ENCODE measurements at places on chromosomes 5 and 9.

DNA sequence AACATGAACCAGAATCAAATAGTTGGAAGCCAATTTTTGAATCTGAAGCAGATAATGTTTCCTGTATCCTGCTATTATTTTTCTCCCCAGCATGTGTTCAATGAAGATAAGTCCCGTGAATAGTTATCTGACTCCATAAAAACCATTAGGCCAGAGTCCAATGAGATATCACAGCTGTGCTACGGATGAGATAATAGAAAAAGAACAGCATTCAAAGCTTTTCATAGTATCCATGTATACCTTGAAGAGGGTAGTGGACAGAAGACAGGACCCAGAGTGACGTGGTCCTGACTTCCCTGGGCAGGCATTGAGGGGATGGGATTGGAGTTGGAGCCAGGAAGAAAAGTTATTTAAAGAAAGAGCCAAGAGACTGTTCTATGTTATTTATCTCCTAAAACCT is 50.7 kb upstream of the C6 start:
- H3K4me1 ChIP-seq = peaks cover 19% of the 10 kb centered on the region
- peak overlapping the region; percentile 62 for H3K27ac ChIP-seq
- H3K4me3 ChIP-seq = no peak overlapping the region
- no peaks in the 10 kb centered on the region for H3K27me3 ChIP-seq
- H3K36me3 ChIP-seq = no peaks in the 10 kb centered on the region

GRCh38 chr5:95620030-95620869 is at the start of gene GPR150:
Gene GPR150, plus strand, starts transcription at chr5:95620087. Its CDS starts 189 bp downstream, at chr5:95620276.
- no peaks in the 10 kb centered on the region for H3K27me3 ChIP-seq
- peak; percentile 46 for DNase-seq
- peak within 1 kb of the TSS; percentile 1 for H3K27ac ChIP-seq
- H3K4me1 ChIP-seq = no peaks in the 10 kb centered on the region
- no peaks in the 10 kb centered on the region for H3K36me3 ChIP-seq

- H3K4me3 ChIP-seq = no peak overlapping the region
- no peaks in the 10 kb centered on the region for H3K4me1 ChIP-seq
- no peak overlapping the region for H3K27ac ChIP-seq
- H3K27me3 ChIP-seq = no peaks in the 10 kb centered on the region
- no peak for DNase-seq
Measured at GRCh38 chr5:59035681-59036080, 452.8 kb downstream of the RAB3C start.

DNA sequence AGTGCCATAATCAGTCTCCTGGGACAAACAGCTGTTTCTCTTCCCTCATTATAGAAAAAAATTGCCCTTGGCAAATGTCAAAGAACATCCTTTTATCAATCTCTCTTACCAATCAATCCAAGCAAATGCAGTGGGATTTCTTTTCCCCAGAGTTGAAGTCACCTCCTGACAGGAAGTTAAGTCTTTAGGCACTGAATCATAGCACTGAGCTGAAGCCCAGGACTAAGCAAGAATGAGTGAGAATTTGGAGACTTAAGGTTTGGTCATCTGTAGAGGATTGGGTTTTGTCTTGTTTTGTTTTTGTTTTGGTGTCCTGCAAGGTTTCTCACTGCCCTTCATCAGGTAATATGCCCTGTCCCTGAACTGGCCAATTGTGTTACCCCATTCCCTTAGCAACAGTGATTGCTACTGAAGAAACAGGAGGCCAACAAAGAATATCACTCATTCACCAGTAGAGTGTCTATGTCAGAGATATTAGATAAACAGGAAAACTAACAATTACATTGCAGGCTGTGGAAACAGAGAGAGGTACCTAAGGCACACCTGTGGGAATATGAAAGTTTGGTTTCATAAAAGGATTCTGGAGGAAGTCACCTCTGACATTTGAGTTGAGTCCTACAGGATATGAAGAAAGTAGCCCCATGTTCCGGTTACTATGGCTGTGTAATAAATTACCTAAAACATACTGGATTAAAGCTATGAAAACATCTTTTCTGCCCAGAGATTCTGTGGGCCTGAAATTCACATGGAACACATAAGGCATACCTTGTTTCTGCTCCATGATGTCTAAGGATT is 4.5 kb upstream of the FXN start:
- H3K27me3 ChIP-seq = no peaks in the 10 kb centered on the region
- no peaks in the 10 kb centered on the region for H3K36me3 ChIP-seq
- no peak overlapping the region for H3K27ac ChIP-seq
- H3K4me3 ChIP-seq = no peak overlapping the region
- H3K4me1 ChIP-seq = no peaks in the 10 kb centered on the region

DNA sequence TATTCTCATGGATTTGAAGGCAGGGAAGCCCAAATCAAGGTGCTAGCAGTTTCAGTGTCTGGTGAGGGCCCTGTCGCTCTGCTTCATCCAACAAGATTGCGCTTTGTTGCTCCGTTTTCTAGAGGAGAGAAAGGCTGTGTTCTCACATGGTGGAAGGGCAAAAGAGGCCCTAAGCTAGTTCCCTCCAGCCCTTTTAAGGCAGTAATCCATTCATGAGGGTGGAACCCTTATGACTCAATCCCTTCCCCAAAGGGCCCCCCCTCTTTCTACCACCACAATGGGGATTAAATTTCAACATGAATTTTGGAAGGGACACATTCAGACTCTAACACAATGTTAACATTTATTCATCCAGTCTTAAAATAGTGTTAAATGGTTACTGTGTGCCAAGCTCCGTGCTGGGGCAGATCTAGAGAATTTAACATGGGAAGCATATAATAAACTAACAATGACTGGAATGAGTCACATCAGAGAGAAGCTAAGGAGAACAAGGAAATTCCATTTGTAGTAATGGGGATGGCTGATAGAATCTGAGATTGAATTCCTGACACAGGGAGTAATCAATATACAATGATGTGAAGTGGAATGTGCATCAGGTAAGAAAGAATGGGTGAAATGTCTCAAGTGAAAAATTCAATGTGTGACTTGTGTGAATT is 382.8 kb upstream of the ZNF608 start:
- no peak for DNase-seq
- no peaks in the 10 kb centered on the region for H3K27me3 ChIP-seq
- no peaks in the 10 kb centered on the region for H3K4me1 ChIP-seq
- no peak overlapping the region for H3K4me3 ChIP-seq
- H3K27ac ChIP-seq = no peak overlapping the region

- no peak overlapping the region for H3K4me3 ChIP-seq
- no peaks in the 10 kb centered on the region for H3K36me3 ChIP-seq
- H3K27ac ChIP-seq = peak overlapping the region; percentile 58
- H3K27me3 ChIP-seq = no peaks in the 10 kb centered on the region
- H3K4me1 ChIP-seq = peaks cover 17% of the 10 kb centered on the region
Measured at GRCh38 chr5:41410307-41410706, 100.1 kb downstream of the PLCXD3 start.

- no peaks in the 10 kb centered on the region for H3K4me1 ChIP-seq
- no peak for DNase-seq
- H3K4me3 ChIP-seq = no peak overlapping the region
Measured at GRCh38 chr9:109399258-109399767, 78.5 kb upstream of the EPB41L4B start.

All from testis (tissue), 5 donors.